Activated naive CD4-positive, alpha-beta T cell treated with anti-CD3 and anti-CD28 coated beads, Interleukin-2, amount 10 ng/mL, durations not matched to agents 5 hours and 36 hours (primary cell): ENCODE measurements at places on chromosomes 13 and 19. TPM values are rescaled to one million over a fixed set of nuclear protein-coding genes. Genes with fewer than 3 reads are reported as not detected.

SAMD4B gene
- 45.7 TPM for total RNA-seq

IGFL3 gene
- total RNA-seq: not detected

PSG7 gene
- total RNA-seq: not detected

MAST3 gene
- 31.0 TPM for total RNA-seq

LYL1 gene
- total RNA-seq: 9.0 TPM

PSPN gene
- 2.3 TPM for total RNA-seq

PET100 gene
- total RNA-seq: 140 TPM

LYPD3 gene
- 1.3 TPM for total RNA-seq

IL27RA gene
- 82.9 TPM for total RNA-seq

SIGLEC6 gene
- 1.0 TPM for total RNA-seq
